Osteoblast (primary cell): ENCODE measurements at places on chromosomes 3 and 15. TPM values are rescaled to one million over a fixed set of nuclear protein-coding genes. Genes with fewer than 3 reads are reported as not detected.

DNA sequence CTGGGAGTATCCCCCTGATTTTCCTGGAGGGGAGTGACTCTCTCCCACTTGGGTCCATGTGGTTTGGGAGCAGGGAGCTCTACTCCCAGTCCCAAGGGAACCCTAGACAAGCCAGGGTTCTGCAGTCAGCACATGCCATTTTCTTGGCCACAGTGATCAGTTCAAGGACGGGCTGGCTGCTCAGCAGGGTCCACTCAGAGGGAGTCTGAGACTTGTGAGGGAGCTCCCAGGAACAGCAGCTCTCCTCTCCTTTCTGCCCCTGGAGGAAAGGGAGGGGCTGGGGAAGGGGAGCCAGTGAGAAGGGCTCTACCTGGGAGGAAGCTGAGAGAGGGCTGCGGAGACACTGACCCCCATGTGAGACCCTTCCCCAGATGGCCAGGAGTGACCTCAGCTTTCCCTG is 29.1 kb upstream of the LMCD1 start:
- peak; percentile 14 for DNase-seq

DNA sequence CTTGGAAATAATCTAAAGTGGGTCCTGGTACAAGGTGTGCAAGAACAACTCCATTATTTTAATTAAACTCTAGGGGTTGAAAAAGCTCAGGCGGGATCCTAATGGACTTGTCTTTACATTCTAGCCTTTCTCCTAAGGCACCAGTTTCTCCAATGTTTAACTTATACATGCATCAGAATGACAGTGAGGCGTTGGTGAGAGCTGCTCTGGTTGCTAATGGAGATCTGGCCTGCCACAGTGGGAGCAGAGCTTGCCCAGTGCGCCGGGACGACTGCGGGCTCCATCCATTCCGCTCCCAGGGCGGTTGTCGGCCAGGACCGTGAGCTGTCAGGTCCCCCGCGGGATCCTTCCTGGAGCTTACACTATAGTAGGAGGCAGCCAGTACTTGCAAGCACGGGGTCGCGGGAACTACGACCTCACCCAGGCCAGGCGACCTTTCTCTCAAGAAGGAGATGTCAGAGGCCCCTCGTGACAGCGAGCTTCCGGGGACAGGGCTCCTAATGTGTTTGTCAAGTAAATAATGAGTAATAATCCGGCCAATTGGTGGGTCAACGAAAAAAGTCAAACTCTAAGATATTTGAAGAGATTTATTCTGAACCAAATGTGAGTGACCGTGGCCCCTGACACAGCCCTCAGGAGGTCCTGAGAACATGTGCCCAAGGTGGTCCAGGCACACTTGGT is 991 bp upstream of the HIGD1A start:
- no peak for DNase-seq

The TRH gene
- under 0.01 TPM in 2 replicates for total RNA-seq

DNA sequence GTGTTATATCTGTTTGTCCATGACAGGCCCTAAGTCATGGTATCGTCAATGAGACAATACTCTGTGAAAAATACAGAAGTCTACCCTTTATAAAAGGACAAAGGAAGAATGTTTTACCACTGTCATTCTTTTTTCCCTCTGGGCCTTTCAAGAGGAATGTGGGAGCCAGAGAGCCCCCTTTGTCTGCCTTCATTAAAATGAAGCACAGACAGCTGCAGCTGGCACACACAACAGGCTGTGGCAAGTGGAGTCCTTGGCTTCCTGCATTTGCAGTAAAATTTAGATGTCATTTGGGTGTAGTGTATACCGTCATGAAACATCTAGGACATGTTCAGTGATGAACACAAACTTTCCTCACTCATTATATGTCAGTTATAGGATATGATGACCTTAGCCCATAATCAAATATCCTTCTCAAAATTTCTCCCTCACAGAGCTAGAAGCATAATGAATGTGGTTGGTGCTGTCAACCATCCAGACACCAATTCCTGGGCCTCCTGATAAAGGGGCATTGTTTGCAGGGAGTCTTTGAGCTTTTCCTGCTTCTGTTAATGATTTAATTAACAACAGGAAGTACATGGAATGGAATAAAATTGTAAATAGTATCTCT is 76.4 kb downstream of the DHX36 start:
- no peak for DNase-seq

GRCh38 chr3:54826251-54826691 is 101.6 kb downstream of the LRTM1 start:
- DNase-seq: no peak

The HHLA2 gene
- total RNA-seq: not detected in 2 replicates

GRCh38 chr15:71301958-71302621 is 186.8 kb downstream of the THSD4 start:
- no peak for DNase-seq

- DNase-seq: peak; percentile 81
Measured at GRCh38 chr3:172355836-172356235, 92.4 kb downstream of the GHSR start.

GRCh38 chr15:47439146-47440111 is 277.9 kb upstream of the SEMA6D start:
- DNase-seq: no peak

- DNase-seq: no peak
Measured at GRCh38 chr3:152941859-152942258, 106.9 kb downstream of the P2RY1 start.

DNA sequence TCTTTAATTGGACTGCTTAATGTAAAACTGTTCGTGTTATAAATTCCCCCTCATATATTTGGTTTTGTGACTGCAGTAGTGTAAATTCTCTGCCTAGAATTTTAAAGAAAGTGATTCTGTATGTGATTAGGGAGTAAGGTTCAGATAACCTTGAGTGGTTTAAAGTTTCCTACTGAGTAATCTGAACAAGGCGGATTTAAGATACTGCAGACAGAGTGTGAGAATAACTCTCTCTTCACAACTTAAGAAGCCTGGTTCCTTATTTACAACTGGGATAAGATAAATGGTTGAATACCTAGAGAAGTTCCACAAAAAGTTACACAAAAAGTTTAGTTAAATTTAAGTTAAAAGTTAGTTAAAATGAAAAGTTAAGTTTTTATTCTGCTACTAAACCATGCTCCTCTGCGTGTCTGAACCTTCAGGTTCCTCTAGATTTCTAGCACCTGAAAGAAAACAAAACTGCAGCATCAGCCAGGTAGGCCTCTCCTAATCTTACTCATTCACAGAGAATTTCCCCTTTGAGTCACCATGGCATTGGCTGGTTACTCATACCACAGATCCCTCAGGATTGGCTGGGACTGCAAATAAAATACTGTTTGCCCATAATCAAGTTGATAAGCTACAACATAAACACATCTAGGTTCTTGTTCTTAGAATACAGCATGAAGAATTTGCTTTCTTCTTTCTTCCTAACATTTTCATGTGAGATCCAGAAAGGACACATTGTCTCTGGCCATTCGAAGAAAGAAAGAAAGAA is at the start of gene ARL14:
Gene ARL14, plus strand, starts transcription at position 614 of the 757 bp plus-strand sequence. CDS start 187 bp downstream, outside the sequence.
- DNase-seq: no peak

- DNase-seq: no peak
Measured at GRCh38 chr3:41041462-41041861, 157.8 kb upstream of the CTNNB1 start.
